ENCODE measurements at places on chromosomes 11 and 22.

- no peak for DNase-seq
Observed at GRCh38 chr11:9580894-9581293, 7.4 kb downstream of the WEE1 start.

- DNase-seq: peak; percentile 34
Observed at GRCh38 chr11:62433904-62434276, 15.1 kb downstream of the SCGB1A1 start.

- DNase-seq: no peak
Observed at GRCh38 chr11:3615998-3616397, 25.8 kb downstream of the ART5 start.

- no peak for DNase-seq
Observed at GRCh38 chr22:24443668-24444067, 16.3 kb downstream of the ADORA2A start.

DNA sequence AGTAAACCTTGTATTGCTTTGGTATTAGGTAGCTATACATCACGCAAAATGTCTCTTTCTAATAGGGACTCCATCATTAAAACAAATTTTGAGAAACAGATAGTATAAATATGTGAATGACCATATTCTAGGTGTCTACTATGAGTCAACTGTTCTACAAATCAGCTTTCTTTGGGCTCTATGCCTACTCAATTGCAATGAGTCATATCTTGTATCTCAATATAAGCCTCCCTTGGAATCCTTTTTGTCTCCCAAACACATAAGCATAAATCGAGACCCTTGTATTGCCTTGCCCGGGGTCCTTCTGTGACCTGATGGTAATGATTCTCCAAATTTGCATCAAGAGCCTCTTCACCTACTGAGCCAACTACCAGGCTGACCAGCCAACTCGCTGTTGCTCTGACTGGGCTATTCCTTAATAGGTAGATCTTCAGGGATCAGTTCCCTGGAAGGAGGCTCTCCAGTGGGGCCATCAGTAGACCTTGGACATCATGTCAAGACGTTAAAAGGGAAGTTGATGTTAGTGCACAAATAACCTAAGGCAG is 22.2 kb downstream of the BLID start:
- DNase-seq: no peak

GRCh38 chr22:47432683-47433082 is 670.2 kb downstream of the TBC1D22A start:
- DNase-seq: no peak

DNA sequence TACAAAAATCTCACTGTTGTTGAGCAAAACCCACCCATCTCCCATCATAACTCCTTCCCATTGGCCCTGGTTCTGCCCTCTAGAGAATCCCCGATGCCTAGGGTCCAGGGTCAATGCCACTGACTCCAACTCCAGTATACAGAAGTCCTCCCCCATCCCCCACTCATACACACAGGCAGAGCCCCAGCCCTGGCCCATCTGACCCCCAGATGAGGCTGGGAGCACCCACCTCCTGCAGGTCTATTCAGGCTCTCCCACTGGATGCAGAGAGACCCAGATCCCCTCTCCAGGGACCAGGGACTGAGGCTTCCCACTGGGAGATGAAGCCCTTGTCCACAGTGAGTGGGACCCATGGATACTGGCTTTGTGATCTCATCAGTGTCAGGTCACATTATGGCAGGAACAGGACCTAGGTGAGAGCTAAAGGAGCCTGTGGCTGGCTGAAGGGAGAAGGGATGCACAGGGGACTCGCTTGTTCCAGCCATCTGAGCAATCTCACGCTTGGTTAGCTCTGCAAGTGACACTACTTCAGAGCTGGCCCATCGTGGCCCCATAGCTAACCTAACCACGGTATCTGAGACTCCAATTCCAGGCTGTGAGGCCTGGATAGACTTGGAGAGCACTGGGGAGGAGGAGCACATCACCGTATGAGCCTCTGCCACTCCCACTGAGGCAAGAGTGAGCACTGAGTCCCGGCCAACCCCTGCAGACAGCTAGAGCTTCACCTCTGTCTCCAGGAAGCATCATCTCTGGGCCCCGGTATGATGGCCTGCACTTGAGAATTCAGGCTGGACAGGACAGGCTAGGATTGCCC is 35.7 kb downstream of the TRIM29 start:
- no peak for DNase-seq

- no peak for DNase-seq
Observed at GRCh38 chr11:33875621-33876294, 16.1 kb downstream of the LMO2 start.

DNA sequence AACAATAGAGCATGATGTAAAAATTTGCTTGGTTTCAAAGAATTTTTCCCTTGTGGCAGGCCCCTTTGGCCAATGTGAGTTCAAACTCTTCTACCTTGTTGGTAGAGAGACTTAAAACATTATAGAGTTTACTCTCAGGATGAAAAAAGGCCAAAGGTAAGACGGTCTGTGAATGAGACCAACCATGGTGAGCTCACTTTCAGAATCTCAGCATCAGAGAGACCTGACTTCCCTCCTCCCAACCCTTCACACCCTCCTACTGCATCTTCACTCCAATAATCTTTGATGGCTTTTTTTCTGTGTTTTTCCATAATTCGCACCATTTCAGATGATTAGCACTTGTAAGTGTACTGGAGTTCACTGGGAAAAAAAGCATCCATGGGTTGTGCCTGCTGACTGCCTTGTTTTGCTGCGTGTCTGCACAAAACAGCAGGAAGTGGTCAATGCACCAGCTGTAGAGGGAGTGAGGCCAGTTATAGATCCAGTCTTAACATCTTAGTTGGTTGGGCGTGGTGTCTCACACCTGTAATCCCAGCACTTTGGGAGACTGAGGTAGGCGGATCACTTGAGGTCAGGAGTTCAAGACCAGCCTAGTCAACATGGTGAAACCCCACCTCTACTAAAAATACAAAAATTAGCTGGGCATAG is 64.1 kb downstream of the SLC1A2 start:
- no peak for DNase-seq

DNA sequence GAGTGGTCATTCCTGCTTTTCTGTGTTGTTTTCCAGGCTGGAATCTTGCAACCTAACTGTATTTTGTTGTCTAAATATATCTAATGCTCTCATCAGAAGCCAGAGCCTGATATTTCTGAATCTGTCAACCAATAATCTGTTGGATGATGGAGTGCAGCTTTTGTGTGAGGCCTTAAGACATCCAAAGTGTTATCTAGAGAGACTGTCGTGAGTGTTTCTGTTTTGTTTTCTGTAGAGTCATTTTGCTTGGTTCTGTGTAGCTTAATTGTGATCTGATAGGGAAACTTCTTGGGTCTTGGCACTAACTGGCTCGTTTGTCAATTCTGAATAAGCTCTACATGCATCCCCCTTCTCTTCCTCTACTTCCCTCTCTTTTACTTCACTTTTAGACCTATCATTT is 31.2 kb upstream of the RBMXL2 start:
- no peak for DNase-seq

- no peak for DNase-seq
Observed at GRCh38 chr11:103651341-103651998, 385.0 kb upstream of the DDI1 start.

DNA sequence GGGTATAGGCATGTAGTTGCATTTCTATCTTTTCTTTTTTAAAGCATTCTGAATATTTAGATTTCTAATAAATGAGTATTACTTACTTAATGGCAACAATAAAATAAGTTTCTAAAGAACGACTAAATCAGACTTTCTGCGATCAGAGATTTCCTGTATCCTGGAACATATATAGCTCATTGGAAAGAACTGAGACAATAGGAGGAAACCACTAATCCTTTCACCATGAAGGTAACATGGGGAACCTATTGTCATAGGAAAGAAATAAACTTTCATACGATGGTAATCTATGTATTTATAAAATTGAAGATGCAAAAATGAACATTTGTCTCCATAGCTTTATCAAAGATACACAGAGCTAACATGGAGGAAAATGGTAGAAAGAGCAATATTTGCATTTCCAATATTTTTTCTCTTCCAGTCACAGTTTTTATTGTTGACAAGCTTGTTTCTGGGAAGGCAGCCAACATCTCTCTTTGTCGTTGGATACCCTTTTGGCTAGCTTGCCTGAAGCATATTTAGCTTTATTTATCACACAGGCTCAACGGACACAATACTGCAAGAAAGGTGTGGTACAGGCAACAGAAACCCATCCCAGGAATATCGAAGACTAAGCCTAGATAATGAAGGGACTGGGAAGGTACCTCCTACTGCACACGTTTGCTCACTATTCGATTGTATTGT is 293.3 kb upstream of the MPPED2 start:
- peak; percentile 49 for DNase-seq

DNA sequence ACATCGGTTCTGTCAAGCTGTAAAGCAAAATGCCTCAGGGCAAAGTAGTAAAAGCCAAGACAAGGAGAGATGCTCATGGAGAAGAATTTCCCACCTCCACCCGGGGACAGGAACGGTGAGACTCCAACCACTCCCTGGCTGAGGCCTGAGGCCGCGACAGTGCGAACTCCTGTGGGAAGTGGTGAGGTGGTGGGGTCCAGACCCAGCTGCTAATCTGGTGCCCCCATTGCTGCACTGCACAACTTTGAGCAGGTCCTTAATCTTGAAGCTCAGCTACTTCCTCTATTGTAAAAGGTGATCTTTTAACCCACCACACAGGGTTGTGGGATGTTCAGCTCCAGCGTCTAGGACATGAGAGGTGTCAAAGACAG is 83.9 kb downstream of the ZC3H12C start:
- DNase-seq: no peak

GRCh38 chr22:30455075-30455840 is 16.6 kb downstream of the SEC14L3 start:
- DNase-seq: no peak

GRCh38 chr11:41431784-41432183 is 27.7 kb downstream of the LRRC4C start:
- no peak for DNase-seq

- DNase-seq: peak; percentile 8
Observed at GRCh38 chr11:118771547-118772288, 19.2 kb downstream of the DDX6 start.
